ENCODE measurements at places on chromosomes 5 and 9. TPM values are rescaled to one million over a fixed set of nuclear protein-coding genes. Genes with fewer than 3 reads are reported as not detected.

DNA sequence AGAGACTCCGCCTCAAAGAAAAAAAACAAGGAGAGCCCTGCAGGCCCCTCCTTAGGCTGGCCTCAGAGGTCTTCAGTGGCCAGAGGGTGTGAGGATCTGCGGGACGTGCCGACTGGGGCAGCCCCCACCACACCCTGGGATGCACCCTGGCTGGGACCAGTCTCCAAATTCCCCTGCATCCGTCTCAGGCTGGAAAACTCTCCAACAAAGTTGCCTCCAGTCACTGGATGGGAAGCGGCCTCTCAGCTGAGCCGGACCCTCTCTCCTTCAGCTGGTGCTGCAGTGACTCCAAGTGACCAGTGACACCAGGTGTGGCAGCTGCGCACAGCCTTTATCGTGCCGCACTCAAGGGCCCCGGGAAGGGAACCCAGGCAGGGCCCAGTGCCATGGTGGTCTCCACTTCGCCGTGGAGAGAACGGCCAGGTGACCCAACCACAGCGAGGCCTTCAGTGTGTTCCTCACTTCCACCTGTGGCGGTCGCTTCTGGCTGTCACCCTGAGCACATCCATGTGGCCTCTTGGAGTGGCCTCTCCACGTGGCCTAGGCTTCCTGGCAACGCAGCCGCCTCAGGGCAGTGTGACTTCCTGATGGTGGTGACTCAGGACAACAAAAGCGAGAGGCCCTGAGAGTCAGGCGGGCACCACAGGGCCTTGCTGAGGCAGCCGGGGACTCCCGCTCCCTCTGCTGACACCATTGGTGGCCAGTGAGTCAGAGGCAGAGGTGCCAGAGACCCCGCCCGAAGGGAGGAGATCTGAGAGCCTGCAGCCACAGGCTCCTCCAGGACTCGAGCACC lies 19.3 kb upstream of the CAMSAP1 start:
- DNase-seq, result no peak

- DNase-seq, result no peak
Measured at GRCh38 chr9:28834156-28834555, 1260.9 kb upstream of the C9orf72 start.

GRCh38 chr5:158658446-158659230 lies 441.1 kb downstream of the EBF1 start:
- no peak for DNase-seq

DNA sequence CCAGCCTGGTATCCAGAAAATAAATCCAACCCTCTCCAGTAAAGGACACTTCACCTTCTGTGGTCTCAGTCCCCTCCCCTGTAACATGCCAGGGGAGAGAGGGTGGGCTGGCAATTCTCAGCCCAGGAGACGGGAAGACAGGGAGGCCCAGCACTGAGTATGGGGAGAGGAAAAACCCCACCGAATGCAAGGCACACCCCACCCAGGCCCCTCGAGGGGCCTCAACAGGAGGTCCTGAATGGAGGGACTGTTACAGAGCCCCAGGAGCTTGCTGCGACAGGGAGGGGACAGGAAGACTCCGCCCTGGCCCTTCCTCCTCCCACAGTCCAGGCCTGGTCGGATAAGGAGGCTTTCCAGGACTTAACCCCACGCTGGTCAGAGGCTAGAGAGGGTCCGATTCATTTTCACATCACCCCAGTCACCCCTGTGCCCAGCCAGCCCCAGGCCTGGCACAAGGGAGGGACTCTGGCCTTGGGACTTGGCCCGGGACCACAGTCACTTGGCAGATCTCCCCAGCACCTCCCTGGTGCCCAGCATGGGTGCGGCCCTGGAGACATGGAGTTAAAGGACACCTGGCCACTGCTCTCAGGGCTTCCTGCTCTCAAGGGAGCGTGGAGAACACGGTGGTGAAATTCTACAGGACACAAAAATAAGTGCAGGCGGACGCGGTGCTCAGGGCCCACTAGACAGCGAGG lies 44.9 kb upstream of the STXBP1 start:
- DNase-seq, result no peak

GRCh38 chr5:6434731-6435130 lies 13.9 kb upstream of the UBE2QL1 start:
- no peak for DNase-seq

GRCh38 chr5:159943326-159943725 lies 27.0 kb downstream of the ADRA1B start:
- DNase-seq, result no peak

GRCh38 chr9:33250458-33250995 lies 10.6 kb downstream of the SPINK4 start:
- no peak for DNase-seq

DNA sequence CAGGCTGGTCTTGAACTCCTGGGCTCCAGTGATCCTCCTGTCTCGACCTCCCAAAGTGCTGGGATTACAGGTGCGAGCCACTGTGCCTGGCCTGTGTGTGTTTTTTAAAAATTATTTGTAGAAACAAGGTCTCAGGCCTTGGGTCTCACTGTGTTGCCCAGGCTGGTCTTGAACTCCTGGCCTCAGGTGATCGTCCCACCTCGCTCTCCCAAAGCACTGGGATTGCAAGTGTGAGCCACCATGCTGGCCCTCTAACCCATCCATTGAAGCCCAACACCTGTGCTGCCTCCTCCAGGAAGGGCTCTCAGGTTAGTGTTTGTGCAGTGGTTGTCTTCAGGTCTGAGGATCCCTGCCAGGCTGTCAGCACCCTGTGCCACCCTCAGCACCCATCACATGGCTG lies 56.6 kb downstream of the CXXC5 start:
- DNase-seq, result no peak

DNA sequence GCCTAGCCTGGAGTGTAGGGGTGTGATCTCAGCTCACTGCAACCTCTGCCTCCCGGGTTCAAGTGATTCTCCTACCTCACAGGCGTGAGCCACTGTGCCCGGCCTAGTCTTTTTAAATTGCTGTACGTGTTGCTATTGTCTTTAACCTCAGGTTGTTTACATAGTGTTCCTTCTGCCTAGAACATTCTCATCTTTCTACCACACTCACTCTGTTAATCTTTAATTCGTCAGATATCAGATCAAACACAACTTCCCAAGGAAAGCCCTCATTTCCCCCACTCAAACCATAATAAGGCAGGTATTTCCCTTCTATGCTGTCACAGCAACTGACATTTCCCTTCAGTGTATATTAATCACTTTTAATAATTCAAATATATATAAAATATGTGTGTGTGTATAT lies 1310.0 kb upstream of the C9orf72 start:
- no peak for DNase-seq

Gene FBP2
- not detected for polyA plus RNA-seq

Gene ERAP2
- 19.5 TPM for polyA plus RNA-seq

Gene NRG2
- 1.3 TPM for polyA plus RNA-seq

Gene FAM174A
- 29.7 TPM for polyA plus RNA-seq

Data from right renal pelvis (tissue), 4 donors.